Fibroblast of villous mesenchyme (primary cell): ENCODE measurements at places on chromosomes 12 and 14.
A peak's percentile ranks its signal among the peaks of the same experiment; 100 is the strongest.

GRCh38 chr14:79542121-79542520, 669.2 kb downstream of the DIO2 start:
- DNase-seq = peak; percentile 10

- no peak for DNase-seq
These were observed 49.8 kb upstream of the ANO6 start for GRCh38 chr12:45166056-45166455.

GRCh38 chr12:89697296-89697695, 11.3 kb downstream of the ATP2B1 start:
- no peak for DNase-seq

GRCh38 chr12:96356831-96357230, 43.4 kb downstream of the CDK17 start:
- no peak for DNase-seq

DNA sequence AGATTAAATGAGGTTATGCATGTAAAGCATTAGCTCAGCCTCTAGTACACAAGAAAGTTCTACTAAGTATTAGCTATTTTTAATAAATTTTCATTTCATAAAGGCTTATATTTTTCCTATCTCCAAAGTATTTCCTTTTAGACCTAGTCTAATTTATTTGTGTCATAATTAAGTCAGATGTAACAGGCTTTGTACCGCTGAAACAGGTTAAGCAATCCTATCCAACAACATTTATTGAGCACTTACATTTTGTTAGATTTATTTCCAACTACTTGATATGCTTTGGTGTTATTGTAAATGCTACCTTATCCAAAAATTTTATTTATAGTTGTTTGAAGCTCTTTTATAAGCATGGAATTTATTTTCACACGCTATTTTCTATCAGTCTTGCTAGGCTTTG, 1.8 kb upstream of the PARP2 start:
- DNase-seq = no peak

GRCh38 chr12:3135522-3136461, 58.6 kb downstream of the TSPAN9 start:
- DNase-seq = peak; percentile 83

- DNase-seq = peak; percentile 67
These were observed 226.3 kb downstream of the ERC1 start for GRCh38 chr12:1217191-1217949.

GRCh38 chr12:52081263-52081733, 1.8 kb downstream of the SMIM41 start:
- DNase-seq = peak; percentile 39

GRCh38 chr14:67717048-67717447, 15.4 kb downstream of the RDH12 start:
- DNase-seq = no peak

DNA sequence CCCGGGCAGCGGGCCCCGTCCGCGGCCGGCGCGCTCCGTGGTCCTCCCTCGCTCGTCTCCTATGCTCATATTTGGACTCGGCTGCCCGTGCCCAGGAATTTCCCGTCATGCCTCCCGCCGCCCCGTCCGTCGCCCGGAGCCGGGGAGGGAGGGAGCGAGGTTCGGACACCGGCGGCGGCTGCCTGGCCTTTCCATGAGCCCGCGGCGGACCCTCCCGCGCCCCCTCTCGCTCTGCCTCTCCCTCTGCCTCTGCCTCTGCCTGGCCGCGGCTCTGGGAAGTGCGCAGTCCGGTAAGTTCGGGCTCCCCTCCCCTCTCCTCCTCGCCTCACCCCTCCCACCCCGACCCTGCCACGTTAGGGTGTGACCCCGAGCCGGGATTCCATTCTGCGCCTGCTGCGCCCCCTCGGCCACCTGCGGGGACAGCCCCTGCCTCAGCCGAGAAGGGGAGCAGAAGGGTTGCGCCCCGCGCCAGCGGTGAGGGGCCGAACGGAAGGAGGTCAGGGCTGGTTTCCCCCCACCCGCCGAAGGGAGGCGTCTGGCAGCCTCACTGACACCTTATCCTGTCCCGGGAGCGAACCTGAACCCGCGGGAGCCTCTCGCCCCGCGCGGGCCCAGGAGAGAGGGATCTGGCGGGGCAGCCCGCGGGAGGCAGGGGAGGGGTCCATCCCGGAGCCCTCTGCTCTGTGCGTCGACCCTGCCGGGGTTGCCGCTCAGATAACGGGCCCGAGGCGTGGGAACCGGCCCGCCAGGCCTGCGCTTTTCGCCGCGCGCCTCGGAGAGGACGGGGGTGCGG, at the start of gene MSRB3:
TSS of gene MSRB3 (plus strand) at position 108 of the 793 bp plus-strand sequence. CDS start 29,897 bp downstream, outside the sequence.
- peak; percentile 72 for DNase-seq

DNA sequence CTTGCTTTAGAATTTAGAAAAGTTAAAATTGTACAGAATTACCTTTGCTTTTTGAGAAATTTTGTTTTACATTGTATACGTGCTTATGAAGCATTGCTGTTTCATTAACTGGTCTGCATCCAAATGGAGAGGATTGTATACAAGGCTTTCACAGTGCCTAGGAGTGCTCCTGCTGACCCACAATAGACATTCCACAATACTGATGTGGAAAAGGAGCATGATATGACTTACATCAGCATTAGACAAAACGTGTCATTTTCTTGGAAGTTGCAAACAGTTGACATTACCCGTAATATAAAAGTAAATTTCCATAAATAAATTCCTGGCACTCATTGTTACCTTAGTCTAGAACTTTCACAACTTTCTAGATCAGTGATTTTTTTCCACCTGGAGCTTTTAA, 1.9 kb downstream of the PRKD1 start:
- no peak for DNase-seq

GRCh38 chr12:113071135-113072112, 14.9 kb downstream of the DTX1 start:
- no peak for DNase-seq

GRCh38 chr12:132056951-132057350, 87.2 kb downstream of the DDX51 start:
- DNase-seq = no peak

DNA sequence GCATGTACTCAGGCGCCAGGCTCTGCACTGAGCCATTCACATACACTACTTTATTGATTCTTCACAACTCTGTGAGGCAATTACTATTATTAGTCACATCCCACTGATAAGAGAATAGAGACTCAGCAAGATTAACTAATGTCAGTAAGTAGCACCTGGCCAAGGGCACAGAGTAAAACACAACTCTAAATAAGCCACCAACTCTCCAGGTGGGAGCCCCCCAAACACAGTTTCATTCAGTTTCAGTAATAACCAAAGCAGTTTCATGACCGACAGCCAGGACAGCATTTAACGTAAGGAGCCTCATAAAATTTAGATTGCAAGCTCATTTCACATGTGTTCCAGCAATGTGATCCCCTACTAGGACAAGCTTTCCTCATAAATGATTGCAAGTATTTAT, 323.1 kb upstream of the CCDC196 start:
- DNase-seq = no peak

GRCh38 chr14:102548616-102549240, 39.2 kb upstream of the ANKRD9 start:
- DNase-seq = peak; percentile 45
